ENCODE measurements at places on chromosomes 1 and 21. TPM values are rescaled to one million over a fixed set of nuclear protein-coding genes. Genes with fewer than 3 reads are reported as not detected.

The NPR1 gene
- polyA plus RNA-seq: 74.9 TPM

- no peak for DNase-seq
Measured at GRCh38 chr1:213054733-213055591, 3.9 kb downstream of the RPS6KC1 start.

- no peak for DNase-seq
Measured at GRCh38 chr1:19858893-19859292, 23.3 kb upstream of the OTUD3 start.

- DNase-seq: no peak
Measured at GRCh38 chr1:162570718-162571117, 9.2 kb downstream of the UAP1 start.

- DNase-seq: no peak
Measured at GRCh38 chr21:38337793-38338192, 81.0 kb downstream of the KCNJ15 start.

Data from left renal pelvis (tissue), 4 donors.